ENCODE measurements at places on chromosomes 1 and 21.

DNA sequence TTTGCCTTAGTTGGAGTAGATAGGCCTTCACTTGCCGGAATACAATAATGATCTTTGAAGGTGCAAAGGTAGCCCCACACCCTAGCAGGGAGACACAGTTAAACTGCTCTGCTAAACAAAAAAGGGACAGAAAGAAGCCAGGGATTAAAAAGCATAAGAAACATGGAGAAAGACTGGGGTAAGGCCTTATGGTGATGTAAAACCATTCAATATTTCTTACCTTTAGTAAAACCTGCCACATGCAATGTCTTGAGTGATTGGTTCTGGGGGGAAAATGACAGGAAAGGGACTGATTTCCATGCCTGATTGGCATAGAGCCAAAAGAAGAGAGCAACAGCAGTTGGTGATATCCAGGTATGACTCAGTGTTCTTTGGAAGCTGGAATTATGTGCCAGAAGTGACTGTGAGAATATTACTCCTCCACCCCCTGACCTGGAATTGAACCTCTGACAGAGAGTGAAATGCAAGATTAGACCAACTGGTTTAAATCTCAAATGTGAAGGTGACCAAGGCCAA lies 8.1 kb downstream of the DNASE2B start:
- no peak for DNase-seq

DNA sequence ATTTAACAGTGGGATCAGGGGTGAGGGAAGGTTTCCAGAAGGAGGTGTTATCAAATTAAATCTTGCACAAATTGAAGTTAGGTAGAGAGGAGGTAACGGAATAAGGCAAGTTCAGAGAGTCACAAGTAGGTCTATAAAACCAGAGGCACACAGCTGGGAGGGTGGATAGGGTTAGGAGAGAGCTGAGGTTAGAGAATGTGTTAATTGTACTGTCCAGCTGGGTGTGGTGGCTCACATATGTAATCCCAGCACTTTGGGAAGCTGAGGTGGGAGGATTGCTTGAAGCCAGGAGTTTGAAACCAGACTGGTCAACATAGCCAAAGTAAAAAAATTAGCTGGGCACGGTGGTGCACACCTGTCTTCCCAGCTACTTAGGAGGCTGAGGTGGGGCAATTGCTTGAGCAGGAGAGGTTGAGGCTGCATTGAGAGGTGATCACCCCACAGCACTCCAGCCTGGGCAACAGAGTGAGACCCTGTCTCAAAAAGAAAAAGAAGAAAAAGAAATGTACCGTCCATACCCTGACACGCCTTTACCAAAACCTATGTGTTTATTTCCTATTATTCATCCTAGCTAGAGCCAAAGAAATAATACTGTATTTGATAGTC lies 20.2 kb downstream of the SPATA45 start:
- DNase-seq, result no peak

GRCh38 chr1:21341517-21342078 lies 51.3 kb upstream of the ECE1 start:
- no peak for DNase-seq

DNA sequence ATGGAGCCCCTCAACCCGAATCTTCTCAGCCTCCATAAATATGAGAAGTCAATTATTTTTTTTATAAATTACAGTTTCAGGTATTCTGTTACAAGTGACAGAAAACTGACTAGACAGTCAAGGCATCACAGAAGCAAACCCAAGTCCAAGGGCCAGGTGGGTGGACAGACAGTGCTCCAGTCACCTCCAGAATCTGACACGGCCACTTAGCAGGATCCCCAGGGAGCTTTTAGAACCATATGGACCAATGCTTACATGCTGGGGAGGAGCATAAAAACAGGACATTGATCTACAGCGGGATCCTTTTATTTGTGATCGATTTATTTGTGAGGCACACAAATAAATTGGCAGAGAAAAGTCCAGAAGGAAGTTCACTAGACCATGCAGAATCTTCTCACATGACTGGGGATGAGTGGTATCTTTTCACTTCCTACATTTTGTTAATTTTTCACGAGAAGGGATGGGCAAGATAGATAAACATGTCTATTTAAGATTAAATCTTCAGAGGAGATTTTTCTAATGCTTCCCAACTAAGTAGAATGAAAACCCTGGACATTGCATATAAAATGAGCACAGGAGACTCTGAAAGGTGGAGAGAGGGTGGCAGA lies 15.0 kb downstream of the ZNF496 start:
- no peak for DNase-seq

GRCh38 chr1:108597041-108597440 lies 37.1 kb downstream of the EEIG2 start:
- no peak for DNase-seq

GRCh38 chr1:116405241-116406135 lies 32.4 kb downstream of the ATP1A1 start:
- DNase-seq, result no peak

All from central memory CD8-positive, alpha-beta T cell (primary cell).